ENCODE measurements at places on chromosomes 2 and 18.

- DNase-seq: no peak
Observed at GRCh38 chr2:12222554-12222953, 476.1 kb downstream of the LPIN1 start.

- no peak for DNase-seq
Observed at GRCh38 chr2:110680709-110681108, 2.8 kb upstream of the BUB1 start.

DNA sequence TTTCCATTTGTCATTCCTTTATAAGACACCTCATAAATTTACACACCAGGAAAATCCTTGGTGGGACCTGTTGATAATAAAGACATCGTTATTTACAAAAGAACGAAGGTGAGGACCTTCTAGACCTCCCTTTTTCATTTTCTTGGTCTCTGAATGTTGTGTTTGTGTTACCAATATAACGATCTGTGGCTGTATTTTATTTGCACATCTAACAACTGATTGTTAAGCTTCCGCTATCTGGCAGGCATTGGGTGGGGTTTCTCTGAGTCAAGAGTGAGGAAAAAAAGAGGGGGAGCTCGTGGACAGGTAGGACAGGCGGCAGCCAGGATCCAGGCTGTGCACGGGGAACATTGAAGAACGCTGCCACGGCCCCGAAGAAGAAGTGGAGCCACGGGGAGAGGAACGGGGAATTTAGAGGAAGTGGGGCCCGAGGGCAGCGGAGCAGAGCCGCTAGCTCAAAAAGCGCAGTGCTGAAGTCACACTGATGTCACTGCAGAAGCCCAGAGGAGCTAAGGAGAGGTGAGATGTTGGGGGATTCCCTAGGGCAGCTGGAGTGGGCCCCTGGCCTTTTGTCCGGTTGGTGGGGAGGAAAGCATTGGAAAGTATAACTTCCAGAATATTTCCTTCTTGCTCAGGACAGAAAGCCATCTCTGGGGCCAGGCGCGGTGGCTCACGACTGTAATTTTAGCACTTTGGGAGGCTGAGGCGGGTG lies 20.9 kb upstream of the DNMT3A start:
- DNase-seq: peak; percentile 37

GRCh38 chr2:48711343-48711742 lies 44.2 kb downstream of the LHCGR start:
- DNase-seq: no peak

All from NCI-H69 (cell line).